AG10803 (cell line): ENCODE measurements at places on chromosomes 1 and 21.

GRCh38 chr1:19353596-19353995 lies 41.5 kb downstream of the SLC66A1 start:
- DNase-seq: no peak

- no peak for DNase-seq
These were observed 6.3 kb downstream of the HPCA start for GRCh38 chr1:32892368-32893197.

- no peak for DNase-seq
These were observed 81.7 kb downstream of the PIK3CD start for GRCh38 chr1:9733160-9733789.

DNA sequence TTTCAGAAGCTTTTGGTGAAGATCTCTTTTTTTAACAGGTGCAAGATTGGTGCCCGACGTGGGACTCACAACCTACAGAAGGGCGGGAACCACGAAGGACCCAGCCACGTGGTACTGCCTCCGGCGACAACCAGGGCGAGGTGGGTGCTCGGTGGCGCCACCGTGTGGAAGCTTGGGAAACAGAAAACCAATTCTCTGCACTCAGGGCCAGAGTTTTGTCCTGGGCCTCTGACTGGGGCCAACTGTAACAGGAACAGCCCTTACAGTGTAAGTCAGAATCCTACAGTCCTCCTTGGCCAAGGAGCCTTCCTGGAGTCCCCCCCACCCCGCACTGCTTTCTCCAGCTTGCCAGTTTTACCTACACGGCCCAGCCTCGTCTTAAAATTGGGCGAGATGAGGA lies 11.6 kb upstream of the S100A7A start:
- DNase-seq: no peak

DNA sequence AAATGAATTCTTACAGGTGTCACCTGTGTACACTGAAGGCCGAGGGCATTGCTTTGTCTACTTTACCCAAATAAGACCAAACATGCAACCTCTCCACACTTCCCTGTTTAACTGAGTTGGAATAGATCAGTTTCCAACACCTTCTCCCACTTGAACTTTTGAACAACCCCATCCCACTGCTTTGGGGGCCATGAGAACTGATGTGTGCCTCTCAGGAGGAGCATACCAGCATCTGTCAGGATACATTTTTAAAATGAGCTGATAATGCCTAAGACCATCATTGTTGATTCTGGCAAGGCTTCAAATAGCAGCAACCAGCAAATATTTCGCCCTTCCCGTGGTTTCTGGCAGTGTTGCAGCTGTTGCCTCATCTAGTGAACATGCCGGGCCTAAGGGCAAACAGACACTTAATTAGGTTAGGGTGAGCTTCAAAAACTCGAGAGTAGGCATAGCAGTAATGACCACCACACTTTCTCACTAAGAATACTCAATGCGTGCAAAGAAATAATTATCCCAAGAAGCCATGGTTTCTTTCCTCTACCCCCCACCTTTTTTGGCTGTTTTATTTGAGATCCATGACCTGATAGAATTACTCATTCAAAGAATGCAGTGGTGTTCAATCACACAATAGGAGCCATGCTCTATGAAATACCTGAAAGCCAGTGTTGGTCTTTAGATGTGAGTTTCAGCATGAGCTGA lies 63.7 kb downstream of the MAP10 start:
- DNase-seq: peak; percentile 96

- peak; percentile 92 for DNase-seq
These were observed 163.2 kb downstream of the ZBTB18 start for GRCh38 chr1:244214009-244214967.

- DNase-seq: no peak
These were observed 35.0 kb downstream of the HSD3B2 start for GRCh38 chr1:119449971-119450370.

DNA sequence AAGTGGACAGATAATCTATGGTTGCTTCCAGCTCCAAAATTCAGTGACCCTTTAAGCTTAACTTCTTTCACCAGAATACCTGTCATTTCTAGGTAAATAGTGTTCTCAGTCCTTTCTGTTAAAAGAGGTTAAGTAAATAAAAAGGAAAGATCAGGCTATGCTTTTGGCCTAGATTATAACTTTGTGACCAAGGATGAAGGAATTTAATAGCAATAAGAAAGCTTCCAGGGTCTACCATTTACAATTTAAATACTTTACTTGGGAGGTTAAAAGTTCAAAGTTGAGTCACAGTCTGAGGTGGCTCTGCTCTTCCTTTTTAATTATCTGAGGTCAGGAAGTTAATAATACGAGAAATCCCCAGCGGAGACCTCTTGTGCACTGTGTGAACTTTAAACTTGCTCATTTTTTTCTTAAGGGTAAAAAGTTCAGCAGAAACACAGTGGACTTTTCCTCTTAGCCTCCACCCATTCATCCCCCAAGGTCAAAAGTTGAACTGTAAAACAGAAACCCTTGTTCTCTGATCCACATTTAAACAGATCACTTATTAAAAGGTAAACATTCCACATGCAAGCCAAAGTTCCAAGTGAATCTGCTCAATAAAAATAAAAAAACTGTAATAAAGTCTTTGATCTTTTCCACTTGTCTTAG lies 187.1 kb downstream of the NRIP1 start:
- no peak for DNase-seq

- peak; percentile 93 for DNase-seq
These were observed 365.7 kb upstream of the USP24 start for GRCh38 chr1:55580845-55581332.

GRCh38 chr1:92503043-92503925 lies 16.6 kb upstream of the GFI1 start:
- peak; percentile 17 for DNase-seq

- peak; percentile 66 for DNase-seq
These were observed 55.5 kb downstream of the FOXO6 start for GRCh38 chr1:41416552-41417334.
